ENCODE measurements at places on chromosomes 5 and 9.

GRCh38 chr5:95919658-95920057 lies 42.0 kb downstream of the ELL2 start:
- DNase-seq: no peak

DNA sequence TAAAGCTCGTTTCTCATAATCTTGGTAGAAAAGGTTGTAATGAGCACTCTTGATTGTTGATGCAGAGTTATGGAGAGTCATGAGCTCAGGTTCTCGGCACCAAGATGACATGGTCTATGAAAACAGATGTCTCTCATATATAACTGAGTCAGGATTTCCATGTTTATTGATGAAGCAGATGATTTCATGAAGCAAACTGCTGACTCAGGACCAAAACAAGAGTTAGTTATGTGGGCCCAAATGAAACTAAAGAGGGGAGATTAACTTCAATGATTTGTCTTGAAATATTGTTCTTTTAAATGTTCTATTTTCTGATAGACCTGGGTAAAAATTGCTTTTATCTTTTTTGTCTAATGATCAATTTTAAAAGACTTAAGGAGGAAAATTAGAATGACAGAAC lies 258.6 kb upstream of the CTNND2 start:
- DNase-seq: no peak

GRCh38 chr9:83707518-83707767 lies 315 bp downstream of the UBQLN1 start:
- DNase-seq: peak; percentile 86

DNA sequence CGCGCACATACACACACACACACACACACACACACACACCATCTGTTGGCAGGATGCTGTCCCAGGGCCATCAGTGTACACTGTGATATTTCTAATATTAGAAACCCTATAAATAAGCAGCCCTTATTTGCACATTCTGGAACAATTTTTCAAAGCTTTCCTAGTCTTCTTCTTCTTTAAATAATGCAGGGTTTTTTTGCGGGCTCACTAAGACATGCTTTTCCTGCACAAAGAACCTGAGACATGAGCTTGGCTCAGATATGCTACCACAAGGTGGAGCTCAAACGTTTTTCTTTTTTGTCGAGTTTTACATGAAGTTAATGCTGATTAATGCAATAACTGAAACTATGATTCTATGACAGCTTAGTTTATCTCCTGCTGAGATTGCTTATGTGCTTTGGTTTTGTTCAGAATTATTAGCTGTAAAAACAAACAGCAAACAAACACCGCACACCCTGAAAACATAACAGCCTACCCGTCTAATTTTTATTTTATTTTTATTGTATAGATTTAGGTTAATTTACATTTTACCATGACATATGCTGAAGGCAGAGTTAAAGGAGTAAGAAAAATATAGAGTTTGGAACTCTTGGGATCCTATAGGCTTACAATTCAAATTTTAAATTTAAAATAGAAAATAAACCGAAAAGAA lies 95.8 kb downstream of the ALDH1A1 start:
- DNase-seq: no peak

DNA sequence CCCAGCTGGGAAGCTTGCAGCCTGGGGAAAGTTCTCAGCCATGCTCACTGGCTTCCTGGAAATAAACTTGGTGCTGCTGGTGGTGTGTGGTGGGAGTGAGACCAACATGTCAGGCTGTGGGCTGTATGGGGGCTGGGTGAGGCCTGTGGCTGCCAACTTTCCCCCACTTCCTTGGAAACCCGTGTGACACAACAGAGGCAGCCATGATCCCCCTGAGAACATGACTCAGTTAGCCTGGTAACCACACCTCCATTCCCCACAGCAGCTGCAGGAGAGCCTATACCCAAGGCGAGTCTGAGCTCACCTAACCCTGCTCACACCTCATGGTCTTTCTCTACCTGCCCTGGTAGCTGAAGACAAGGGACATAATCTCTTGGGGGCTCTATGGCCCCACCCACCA lies 72.7 kb upstream of the RGMB start:
- DNase-seq: no peak

GRCh38 chr9:76917299-76917698 lies 11.4 kb upstream of the PRUNE2 start:
- DNase-seq: no peak

DNA sequence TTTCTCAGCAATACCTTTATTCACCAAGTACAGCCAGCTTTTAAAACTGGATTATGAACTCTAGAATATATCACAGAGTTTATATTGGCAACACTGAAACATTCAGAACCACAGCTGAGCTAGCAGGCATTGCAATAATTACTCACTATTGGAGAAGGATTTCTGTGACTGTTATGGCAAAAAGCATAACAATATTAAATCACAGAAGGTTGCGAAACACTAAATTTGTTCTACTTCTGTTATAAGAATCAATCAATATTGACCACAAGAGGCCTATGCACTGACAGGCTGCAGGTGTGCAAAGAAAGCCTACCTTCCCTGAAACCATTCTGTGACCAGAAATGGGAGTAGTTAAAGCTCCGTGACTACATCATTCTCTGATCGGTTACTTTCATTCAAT lies 59.2 kb downstream of the AP3B1 start:
- no peak for DNase-seq

DNA sequence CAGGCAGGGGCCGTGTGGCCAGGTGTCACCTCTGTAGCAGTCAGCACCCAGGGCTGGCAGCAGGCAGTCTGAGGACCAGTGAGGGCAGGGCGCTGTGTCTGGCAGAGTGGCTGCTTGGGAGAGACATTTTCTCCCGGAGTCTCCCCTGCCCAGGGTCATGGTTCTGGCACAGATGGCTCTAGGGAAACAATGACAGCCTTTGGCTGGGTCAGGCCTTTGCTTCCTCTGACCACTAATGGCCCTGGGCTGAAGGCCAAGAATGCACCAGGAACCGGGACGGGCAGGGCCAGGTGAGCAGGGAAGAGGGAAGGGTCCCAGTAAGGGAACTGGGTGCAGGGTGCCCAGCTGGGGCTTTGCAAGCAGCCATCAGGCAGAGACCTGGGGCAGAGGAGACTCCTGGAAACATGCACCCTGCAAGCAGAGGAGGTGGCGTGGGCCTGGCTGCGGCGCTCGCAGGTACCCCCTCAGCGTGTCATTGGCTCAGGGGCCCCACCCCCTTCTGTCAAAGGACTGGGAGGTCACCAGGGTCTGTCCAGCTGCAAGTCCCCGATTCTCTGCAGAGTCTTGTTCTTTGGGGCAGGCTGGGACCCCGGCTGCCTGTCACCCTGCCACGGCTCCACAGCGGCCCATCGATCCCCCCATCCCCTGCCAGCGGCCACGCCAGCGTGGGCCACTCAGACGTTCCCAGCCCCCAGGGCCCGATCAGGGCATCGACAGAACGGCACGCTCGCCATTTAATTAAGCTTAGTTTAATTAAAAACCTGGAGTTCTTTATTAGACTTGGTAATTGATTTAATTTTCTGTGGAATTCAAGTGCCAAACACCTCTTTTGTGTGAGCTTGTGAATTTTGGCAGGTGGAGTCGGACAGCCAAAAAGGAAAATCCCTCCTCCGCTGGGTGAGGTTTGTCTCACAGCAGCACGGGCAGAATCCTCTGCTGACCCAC lies 18.9 kb upstream of the TMEM250 start:
- DNase-seq: no peak

DNA sequence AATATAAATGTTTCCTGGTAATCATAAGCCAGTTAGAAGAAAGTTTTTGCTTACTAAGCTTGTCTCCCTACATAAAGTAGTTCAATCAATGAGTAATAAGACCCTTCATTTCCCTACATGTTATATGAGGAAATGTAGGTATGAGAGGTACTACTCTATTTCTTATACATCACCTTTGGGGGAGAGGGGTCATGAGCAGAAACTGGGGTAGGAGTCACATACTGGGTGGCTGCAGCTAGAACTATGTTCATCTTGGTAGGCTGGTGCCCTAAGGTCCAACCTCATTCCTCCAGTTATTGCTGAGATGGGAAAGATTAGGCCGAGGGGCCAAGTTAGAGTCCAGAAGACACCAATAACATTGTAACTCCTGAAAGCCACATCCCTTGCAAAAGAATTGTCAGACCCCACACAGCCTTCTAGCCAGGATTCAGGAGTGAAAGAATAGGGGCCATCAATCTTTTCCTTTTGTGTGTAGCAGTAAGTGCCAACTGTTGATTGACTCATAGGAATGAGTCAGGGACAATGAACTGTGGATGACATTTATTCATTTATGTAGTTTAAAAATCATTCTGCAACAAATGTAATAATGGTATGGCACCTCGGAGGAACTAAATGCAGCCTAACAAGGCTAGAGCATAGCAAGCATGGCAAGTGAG lies 21.6 kb upstream of the SREK1 start:
- DNase-seq: no peak

Data from activated naive CD4-positive, alpha-beta T cell treated with anti-CD3 and anti-CD28 coated beads, Interleukin-2, amount 50 U/mL, for 72 hours (primary cell).